Choroid plexus epithelial cell (primary cell): ENCODE measurements at places on chromosomes 3 and 15.

DNA sequence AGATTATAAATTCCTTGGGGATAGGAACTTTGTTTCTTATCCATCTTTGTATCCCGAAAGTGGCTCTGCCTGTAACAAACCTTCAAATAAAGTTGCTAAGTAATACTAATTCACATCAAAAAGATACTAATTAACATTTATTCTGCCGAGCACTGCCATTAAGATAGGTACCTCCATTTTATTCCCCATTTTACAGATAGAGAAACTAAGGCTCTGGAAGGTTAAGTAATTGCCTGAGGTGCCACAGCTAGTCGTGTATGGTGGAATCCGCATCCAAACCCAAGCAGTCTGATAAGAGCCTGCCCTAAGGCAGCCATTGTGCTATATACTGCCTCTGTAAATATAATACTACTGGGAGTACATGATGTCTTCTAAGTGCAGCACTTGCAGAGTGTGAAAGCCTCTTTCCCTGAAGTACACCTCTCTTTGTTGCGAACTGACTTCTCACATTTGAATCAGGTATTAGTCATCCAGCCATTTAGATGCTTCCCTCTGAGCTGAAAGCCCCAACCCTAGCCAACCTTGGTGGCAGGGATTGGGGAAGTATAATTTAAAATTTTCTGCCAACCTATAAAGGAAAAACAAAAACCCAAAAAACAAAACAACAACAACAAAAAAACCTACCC, 78.5 kb upstream of the CHD2 start:
- no peak for DNase-seq

GRCh38 chr3:194095464-194095863, 40.5 kb upstream of the HES1 start:
- no peak for DNase-seq

- no peak for DNase-seq
Measured at GRCh38 chr3:129827765-129828164, 65.7 kb downstream of the TMCC1 start.

DNA sequence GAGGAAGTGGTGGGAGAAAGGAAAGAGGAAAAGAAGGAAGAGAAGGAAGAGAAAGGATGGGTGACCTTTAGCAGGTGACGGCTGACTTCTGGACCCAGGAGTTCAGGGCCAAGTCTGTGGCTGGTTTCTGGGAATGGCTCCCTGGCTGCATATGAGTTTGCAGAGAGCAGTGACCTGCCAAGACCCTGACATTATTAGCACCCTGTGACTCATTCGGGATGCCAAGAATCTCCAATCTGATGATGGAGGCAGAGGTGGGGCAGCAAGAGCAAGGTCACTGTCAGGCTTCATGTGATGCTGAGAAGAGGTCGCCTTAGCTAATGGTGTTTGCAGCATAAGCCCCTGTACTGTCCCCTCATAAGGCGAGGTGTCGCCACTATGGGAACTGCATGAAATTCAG, 42.6 kb downstream of the MYZAP start:
- DNase-seq, result no peak
